ENCODE measurements at places on chromosomes 7 and 10. TPM values are rescaled to one million over a fixed set of nuclear protein-coding genes. Genes with fewer than 3 reads are reported as not detected.

GRCh38 chr7:100799037-100799896 is 28.1 kb downstream of the EPHB4 start:
- no peaks in the 10 kb centered on the region for H3K27me3 ChIP-seq
- peak; percentile 34 for DNase-seq
- H3K4me1 ChIP-seq: no peaks in the 10 kb centered on the region

DNA sequence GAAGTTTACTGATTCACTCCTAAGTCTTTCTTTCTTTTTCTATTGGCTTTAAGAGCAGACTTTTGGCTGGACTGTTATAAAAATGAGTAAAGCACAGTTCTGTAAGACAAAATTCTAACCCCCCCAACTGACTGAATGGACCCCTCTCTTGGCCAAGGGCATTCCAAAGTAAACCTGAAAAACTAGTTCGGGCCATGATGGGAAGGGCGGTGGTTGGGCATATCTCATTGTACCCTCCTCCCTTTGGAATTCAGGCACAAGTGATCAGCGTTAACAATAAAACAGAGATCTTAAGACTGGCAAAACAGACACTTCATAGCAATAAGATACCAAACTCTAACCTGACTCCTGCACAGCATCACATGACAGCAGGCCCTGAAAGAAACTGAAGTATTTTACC is 6.1 kb upstream of the KIF20B start:
- no peak overlapping the region for H3K27ac ChIP-seq
- no peaks in the 10 kb centered on the region for H3K27me3 ChIP-seq
- H3K4me3 ChIP-seq: no peak overlapping the region
- no peaks in the 10 kb centered on the region for H3K36me3 ChIP-seq
- H3K4me1 ChIP-seq: peaks cover under 1% of the 10 kb centered on the region

- H3K27ac ChIP-seq: no peak overlapping the region
- H3K36me3 ChIP-seq: no peaks in the 10 kb centered on the region
- no peaks in the 10 kb centered on the region for H3K27me3 ChIP-seq
- H3K4me3 ChIP-seq: no peak overlapping the region
- DNase-seq: no peak
- H3K4me1 ChIP-seq: no peaks in the 10 kb centered on the region
Observed at GRCh38 chr10:132811891-132812481, 26.0 kb upstream of the NKX6-2 start.

DNA sequence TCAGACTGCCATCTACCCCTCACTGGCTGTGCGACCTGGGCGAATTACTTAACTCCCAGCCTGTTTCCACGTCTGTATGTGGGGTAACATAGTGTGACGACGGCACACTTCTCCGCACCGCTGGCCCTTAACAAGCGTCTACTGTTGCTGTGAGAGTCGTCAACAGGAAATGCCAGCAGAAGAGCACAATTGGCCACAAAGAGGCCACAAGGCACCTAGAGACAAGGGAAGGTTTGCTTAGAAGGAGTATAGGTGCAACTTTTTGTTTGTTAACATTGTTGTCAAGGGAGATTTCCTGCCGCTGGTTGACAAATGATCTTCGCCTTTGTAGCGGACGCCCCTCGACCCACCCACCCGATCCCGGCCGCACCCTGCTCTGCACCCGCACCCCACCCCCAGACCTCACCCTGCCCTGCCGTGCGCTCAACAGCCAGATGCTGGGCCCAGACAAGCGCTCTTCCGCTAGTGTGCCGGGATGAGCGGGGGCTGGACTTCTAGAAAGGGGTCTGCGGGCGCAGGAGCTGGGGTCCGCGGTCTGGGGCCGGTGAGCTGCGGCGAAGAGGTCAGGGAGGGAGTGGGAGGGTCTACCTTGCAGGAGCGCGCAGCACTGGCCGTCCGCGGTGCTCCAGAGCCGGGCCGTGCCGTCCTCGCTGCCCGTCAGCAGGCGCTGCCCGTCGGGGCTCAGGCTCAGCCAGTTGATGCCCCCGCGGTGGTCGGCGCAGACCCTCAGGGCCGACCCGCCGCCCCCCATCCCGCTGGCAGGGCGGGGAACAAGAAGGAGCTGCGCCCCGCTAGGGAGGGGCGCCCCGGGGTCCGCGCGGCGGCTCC is 785 bp downstream of the WDR86 start:
- peak; percentile 85 for DNase-seq
- no peaks in the 10 kb centered on the region for H3K27me3 ChIP-seq
- H3K36me3 ChIP-seq: no peaks in the 10 kb centered on the region
- H3K4me1 ChIP-seq: peaks cover 41% of the 10 kb centered on the region
- peak overlapping the region; percentile 89 for H3K27ac ChIP-seq

DNA sequence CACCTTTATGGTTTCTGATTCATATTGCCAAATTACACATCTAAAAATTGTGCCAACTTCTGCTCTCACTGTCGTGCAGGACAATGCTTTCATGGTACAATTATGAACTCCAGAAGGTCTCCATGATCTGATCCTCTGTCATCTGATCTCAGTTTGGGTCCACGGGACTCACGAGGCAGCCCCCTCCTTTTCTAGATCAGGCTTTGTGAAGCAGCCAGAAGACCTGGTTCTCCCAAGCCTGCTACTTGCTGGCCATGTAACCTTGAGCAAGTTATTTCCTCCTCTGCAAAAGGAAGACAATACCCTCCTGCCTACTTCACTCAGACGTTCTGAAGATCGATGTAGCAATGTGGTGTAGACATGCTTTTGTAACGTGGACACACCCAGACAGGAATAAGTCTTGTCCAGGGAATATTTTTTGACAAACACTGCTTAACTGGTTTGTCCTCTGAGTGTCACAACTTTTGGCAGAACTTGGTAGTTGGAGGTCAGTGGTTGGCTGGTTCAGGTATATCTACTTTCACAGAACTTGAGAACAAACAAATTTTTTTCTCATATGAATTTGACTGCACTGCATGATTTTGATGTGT is 19.6 kb downstream of the CALML3 start:
- H3K27ac ChIP-seq: no peak overlapping the region
- DNase-seq: no peak
- H3K4me3 ChIP-seq: no peak overlapping the region
- H3K27me3 ChIP-seq: no peaks in the 10 kb centered on the region

DNA sequence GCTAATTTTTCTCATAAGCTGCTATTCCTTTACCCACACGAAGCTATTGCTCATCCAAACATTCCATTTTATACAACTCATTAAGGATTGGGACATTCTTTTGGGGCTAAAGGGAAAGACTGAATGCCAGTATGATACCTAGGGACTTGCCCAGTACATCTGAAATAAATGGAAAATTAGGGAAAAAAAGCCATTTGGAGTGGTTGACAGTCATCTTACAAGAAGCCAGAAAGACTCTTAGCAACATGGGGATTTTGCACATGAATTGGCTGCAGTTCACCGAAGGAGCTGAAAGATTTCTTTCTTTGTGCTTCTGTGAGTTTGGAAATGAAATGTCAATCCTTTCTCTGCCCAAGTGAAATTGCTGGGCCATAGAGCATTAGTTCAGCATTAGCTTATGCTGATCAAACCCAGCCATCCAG is 43.3 kb upstream of the MTURN start:
- H3K4me1 ChIP-seq: no peaks in the 10 kb centered on the region
- no peak overlapping the region for H3K27ac ChIP-seq
- H3K36me3 ChIP-seq: no peaks in the 10 kb centered on the region
- H3K27me3 ChIP-seq: no peaks in the 10 kb centered on the region
- DNase-seq: no peak

DNA sequence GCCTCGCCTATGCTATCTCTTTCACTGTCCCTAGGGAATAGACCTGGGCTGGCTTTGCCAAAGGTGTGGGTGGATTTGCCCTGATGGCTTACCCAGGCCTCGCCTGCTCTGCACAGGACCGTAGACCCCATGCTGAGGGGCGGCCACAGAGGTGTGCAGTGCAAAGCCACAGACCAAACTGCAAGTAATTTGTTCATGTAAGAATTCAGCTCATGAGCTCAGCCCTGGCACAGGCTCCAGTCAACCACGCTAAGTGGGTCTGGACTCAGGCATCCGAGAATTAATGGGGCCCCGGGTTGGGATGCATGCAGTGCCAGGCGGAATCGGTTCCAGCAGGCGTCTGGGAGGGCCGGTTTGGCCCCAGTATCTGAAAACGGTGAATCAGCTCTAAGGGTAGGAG is 445.2 kb downstream of the DNAJB6 start:
- H3K4me1 ChIP-seq: no peaks in the 10 kb centered on the region
- no peak overlapping the region for H3K4me3 ChIP-seq
- DNase-seq: no peak
- no peak overlapping the region for H3K27ac ChIP-seq

GRCh38 chr10:14748441-14748840 is 26.3 kb downstream of the FAM107B start:
- no peaks in the 10 kb centered on the region for H3K4me1 ChIP-seq
- DNase-seq: no peak
- no peaks in the 10 kb centered on the region for H3K27me3 ChIP-seq
- H3K4me3 ChIP-seq: no peak overlapping the region
- no peaks in the 10 kb centered on the region for H3K36me3 ChIP-seq

DNA sequence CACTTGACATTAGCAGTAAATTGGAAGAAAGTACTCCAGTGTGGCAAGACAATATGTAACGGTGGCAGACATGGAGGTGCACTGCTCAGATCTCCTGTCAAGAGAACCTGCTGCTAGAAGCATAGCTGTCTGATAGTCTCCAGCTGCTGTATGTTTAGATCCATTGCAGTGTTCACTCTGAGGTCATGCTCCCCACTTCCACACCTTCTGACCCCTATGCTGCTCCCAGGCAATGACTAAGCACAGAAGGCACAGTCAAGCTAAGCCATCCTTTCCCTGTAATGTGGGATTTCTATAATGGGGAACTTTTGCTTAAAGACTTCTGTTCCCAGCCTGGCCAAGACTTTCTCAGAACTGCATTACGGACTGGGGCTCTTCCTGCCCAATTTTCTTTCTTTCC is 315.8 kb downstream of the HPSE2 start:
- no peak for DNase-seq
- H3K27ac ChIP-seq: no peak overlapping the region
- H3K36me3 ChIP-seq: no peaks in the 10 kb centered on the region
- H3K4me1 ChIP-seq: no peaks in the 10 kb centered on the region
- no peak overlapping the region for H3K4me3 ChIP-seq
- no peaks in the 10 kb centered on the region for H3K27me3 ChIP-seq

DNA sequence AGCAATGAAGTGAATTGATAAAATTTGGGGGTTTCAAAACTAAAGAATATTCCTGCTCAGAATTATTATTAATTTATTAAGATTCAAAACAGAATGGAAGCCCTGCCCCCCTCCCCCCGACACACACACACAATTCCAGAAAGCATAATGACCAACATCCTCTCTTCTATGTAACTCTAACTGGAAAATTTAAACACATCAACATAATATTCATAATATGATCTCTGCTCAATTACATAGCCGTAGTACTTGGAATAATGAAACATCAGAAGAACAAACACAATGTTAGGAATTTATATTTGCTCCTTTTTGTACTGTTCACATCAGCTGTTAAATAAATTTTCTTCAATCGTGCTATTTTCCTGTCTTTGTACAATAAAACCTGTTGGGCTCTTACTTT is 20.8 kb downstream of the PCLO start:
- H3K4me1 ChIP-seq: no peaks in the 10 kb centered on the region
- DNase-seq: no peak
- H3K4me3 ChIP-seq: no peak overlapping the region
- H3K27ac ChIP-seq: no peak overlapping the region
- H3K36me3 ChIP-seq: no peaks in the 10 kb centered on the region

Gene PLAC9
- not detected for total RNA-seq

Gene ACTR3C
- total RNA-seq: 13.0 TPM

Gene PRDX3
- total RNA-seq: 38.2 TPM

Gene EMX2
- not detected for total RNA-seq

Gene JMJD1C
- 115 TPM for total RNA-seq

Gene COL1A2
- total RNA-seq: not detected

Gene LRRTM3
- total RNA-seq: not detected

Gene EIF5AL1
- 0.94 TPM for total RNA-seq

Gene GRID1
- not detected for total RNA-seq

Data from CD4-positive, alpha-beta memory T cell (primary cell).